ENCODE measurements at places on chromosomes 3 and 15.

DNA sequence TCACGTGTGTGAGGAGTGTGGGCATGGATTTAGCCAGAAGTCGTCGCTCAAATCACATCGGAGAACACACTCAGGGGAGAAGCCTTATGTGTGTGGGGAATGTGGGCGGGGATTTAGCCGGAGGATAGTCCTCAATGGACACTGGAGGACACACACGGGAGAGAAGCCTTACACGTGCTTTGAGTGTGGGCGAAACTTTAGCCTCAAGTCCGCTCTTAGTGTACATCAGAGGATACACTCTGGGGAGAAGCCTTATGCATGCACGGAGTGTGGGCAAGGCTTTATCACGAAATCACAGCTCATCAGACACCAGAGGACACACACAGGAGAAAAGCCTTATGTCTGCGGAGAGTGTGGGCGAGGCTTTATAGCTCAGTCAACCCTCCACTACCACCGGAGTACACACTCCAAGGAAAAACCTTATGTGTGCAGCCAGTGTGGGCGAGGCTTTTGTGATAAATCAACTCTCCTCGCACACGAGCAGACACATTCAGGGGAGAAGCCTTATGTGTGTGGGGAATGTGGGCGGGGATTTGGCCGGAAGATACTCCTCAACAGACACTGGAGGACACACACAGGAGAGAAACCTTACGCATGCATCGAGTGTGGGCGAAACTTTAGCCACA, 28.1 kb downstream of the ZNF589 start:
- DNase-seq: no peak

- no peak for DNase-seq
Observed at GRCh38 chr15:39728845-39729244, 53.8 kb downstream of the FSIP1 start.

DNA sequence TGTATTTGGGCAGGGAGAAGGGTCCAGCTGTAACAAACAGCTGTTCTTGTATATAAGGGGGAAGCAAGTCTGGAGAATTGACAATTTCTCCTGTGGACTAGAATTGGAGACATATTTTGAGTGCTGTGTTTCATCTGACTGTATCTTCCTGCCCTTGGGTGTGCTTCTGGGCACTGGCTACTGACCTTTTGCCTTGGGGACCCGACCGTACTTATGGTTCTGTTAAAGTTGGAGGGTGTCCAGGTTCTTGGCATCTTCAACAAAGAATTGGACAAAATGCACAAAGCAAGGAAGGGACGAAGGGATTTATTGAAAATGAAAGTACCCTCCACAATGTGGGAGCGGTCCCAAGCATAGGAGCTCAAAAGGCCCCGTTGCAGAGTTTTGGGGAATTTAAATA, 31.0 kb downstream of the MAP2K1 start:
- no peak for DNase-seq

DNA sequence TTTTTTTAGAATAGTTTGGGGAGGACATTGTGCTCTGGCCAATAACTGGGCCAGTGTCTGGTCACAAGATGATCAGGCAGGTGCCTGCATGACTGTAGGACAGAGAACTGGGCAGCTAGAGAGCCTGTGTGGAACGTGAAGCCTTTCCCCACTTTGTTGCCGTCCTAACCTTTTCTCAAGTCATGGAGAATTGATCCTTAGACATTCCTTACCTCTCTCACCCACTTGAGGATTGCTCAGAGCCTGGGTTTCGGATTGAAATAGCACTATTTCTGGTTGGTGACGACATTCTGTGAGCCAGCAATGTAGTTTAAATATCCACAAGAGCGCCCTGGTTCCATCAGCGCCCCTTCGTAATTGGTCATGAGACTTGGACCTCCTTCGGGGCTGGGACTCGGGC, 138.4 kb downstream of the IGF1R start:
- no peak for DNase-seq

GRCh38 chr15:96361309-96362010, 31.0 kb downstream of the NR2F2 start:
- no peak for DNase-seq

DNA sequence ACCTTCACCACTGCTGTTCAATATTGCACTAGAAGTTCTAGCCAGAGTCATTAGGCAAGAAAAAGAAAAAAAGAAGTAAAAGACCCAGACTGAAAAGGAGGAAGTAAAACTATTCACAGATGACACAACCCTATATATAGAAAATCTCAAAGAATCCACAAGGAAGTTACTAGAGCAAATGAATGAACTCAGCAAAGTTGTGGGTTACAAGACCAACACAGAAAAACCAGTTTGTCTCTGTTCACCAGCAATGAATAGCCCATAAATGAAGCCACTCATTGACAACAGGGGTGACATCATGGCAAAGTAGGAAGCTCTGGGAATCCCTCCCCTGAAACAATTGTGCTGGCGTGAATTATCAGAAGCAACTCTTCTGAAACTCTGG, 4.6 kb downstream of the CFAP100 start:
- DNase-seq: no peak

- DNase-seq: no peak
Observed at GRCh38 chr3:188390343-188390718, 236.4 kb downstream of the LPP start.

DNA sequence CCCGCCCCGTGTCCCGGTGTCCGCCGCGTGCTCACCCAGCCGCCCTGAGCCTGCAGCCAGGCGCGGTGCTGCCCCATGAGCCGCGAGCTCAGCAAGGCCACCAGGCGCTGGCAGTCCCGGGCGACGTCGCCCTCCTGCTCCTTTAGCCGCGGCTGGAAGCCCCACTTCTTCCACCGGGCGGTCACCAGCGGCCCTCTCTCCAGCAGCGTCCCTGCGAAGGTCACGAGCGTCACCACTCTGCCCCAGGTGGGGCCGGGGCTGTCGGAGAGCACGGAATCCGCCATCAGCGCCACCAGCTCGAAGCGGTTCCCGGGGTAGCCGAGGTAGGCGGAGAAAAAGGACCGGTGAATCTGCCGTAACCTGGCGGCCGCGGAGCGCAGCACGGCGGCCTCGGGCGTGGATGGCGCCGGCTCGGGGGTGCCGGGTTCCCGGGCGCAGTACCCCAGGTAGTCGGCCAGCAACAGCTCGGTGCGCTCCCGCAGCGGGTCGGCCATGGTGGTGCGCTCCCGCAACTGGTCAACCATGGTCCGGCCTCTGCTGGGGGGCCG, 298 bp downstream of the BCL2L10 start:
- peak; percentile 28 for DNase-seq

DNA sequence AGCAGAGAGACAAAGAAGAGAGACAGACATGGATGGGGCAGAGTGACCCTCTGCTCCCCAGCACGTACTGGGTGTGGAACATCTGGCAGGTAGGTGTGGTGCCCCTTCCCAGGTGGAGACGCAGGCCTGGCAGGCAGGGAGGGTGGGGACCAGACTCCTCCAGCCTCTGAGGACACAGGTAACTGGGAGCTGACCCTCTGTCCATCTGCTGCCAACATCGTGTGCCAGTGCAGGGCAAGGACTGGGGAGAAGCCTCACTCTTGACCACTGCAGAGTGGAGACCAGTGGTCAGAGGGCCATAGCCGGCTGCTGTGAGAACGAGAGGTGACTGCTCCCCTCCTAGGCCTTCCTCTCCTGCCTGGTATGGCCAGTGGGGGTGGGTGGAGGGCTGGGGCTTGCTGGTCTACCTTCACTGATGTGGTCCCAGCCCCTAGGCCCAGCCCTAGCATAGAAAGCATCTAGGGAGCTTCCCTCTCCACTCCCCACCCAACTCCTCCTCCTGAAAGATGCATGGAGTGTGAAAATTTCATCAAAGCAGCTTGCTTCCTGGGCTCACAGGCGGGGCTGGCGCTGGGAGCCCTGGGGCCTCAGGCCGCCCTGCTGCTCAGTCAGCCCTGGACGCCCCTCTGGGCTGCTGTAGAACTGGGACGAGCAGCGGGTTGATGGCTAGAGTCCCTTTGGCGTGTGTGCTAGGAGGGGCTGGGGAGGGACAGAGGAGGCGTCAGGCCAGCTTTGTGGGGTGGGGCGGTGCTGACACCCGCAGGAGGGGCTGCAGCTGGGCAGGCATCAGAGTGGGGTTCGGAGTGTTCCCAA, 90.3 kb downstream of the PLXNA1 start:
- DNase-seq: peak; percentile 15

Measured in right lung (tissue), 10 donors.